ENCODE measurements at places on chromosomes 5 and 9.
A peak's percentile ranks its signal among the peaks of the same experiment; 100 is the strongest.

GRCh38 chr5:122195802-122196394 lies 66.6 kb downstream of the ZNF474 start:
- no peak for DNase-seq

GRCh38 chr5:35777358-35778087 lies 79.2 kb upstream of the IL7R start:
- DNase-seq, result peak; percentile 47

- no peak for DNase-seq
Measured at GRCh38 chr5:59348189-59348588, 545.3 kb downstream of the PDE4D start.

GRCh38 chr5:166377756-166378155 lies 1913.7 kb upstream of the WWC1 start:
- no peak for DNase-seq

GRCh38 chr5:170606941-170607340 lies 103.1 kb downstream of the KCNIP1 start:
- DNase-seq, result no peak

DNA sequence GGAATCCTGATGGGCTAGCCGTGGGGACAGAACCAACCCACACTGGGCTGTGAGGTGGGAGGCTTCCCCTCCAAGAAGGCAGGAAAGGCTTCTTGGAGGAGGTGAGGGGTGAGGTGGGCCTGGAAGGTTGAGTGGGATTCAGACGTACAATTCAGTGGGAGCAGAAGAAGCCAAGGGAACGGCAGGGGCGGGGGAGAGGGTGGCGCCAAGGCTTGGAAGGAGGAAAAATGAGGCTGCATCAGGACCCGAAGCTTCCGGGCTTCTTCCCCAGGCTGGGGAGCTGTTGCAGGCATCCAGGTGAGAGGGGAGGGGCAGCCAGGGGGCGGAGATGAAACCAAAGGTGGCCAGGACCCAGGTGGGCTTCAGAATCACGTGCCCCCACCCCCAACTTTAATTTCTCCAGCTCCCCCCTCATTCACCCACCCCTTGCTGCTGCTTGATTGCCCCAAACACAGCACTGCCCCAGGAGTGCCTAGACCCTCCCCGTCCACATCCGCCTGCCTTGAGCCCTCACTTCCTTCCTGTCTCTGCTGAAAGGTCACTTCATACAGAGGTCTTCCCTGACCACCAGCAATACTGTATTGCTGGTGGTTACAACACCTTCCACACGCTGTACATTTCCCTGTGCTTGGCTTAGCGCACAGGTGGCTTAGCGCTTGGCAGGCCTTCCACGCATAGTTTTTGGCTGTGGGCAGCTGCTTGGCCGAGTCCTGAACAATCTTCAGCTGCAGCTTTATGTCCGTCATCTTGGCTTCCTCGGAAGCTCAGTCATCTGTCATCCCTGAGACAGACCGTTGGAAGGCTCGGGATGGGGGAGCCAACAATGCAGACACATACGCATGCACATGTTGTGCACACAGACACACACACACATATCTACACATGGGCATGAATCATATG lies 193.5 kb downstream of the RGS3 start:
- DNase-seq, result no peak

DNA sequence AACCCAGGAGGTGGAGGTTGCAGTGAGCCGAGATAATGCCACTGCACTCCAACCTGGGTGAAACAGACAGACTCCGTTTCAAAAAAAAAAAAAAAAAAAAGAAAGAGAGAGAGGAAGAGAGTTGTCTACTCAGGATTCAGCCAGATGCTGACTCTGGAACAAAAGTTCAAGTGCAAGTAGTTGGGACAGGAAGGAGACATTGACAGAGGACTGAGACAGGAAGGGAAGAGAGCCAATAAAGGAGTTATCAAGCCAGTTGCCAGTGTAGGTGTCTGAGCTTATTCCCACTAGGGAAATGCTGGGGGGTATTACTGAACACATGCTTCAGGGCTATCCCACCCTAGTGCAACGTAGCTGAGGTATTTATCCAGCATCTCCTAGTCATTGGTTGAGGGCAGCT lies 147.7 kb upstream of the SLC1A3 start:
- DNase-seq, result no peak

All from SW 1271 (cell line).